ENCODE measurements at places on chromosomes 6 and 20.

- DNase-seq = no peak
Observed at GRCh38 chr6:19827247-19827646, 9.9 kb upstream of the ID4 start.

DNA sequence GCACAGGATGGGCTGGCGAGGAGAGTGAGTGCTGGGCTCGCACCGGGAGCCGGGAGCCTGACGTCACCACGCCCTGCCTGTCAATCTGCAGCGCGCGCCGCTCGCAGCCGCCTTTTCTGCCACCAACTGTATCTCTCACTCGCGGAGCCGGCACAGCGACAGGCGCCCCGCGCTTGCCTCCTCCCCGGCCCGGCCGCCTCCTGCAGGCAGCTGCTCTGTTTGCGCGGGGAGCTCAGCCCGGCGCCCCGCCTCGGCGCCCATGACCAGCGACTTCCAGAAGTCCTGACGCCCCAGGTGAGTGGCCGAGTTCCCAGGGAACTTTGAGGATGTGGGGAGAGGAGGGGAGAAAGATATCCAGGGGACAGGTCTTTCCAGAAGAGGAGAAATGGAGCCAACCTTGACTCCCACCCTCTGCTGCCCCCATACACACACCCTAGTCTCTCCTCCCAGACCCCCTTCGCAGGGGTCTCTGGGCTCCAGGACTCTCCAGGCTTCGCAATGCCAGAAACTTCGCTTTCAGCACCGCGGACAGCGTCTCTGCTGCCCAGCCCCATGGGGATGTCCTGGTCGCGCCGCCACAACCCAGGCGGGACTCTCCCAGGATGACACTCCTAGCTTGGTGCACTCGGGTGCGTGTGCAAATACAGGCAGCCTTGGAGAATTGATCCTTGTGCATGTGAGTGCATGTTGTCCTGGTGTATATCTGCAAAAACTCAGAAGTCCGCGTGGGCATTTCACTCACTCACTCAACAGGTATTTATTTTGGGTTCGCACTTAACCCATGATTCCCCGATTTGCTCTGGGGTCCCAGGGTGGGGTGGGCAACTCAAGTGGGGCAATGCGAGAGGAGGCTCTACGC lies at the start of gene GPR6:
GPR6 (plus strand) TSS at position 138 of the 859 bp plus-strand sequence. CDS start 802 bp downstream, outside the sequence.
- peak; percentile 50 for DNase-seq

- peak; percentile 57 for DNase-seq
Observed at GRCh38 chr6:75409286-75409685, 84.3 kb downstream of the FILIP1 start.

DNA sequence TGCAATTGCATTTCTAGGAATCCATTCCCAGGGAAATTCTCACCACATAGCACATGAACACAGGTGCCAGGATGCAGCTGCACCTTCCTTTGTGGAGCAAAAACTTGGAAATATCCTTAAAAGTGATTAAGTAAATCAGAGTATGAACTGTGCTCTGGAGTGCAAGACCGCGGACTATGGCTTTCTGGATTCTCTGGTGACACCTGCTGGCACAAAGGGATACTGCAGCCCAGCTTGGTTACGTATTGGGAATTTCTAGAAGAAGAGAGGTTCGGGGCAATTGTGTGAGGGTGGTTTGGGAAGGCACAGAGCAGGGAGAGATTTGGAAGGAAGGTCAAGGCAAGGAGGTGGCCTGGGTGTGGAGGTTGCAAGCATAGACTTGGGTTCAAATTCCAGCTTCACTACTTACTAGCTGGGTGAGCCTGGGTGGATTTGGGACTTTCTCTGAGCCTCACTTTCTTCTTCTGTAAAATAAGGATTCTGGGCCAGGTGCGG lies 15.9 kb upstream of the PEDS1 start:
- DNase-seq = peak; percentile 72

GRCh38 chr6:88161940-88162339 lies 4.2 kb downstream of the CNR1 start:
- DNase-seq = no peak

Measured in fibroblast of skin of right quadriceps (primary cell).